ENCODE measurements at places on chromosomes 7 and 10.

DNA sequence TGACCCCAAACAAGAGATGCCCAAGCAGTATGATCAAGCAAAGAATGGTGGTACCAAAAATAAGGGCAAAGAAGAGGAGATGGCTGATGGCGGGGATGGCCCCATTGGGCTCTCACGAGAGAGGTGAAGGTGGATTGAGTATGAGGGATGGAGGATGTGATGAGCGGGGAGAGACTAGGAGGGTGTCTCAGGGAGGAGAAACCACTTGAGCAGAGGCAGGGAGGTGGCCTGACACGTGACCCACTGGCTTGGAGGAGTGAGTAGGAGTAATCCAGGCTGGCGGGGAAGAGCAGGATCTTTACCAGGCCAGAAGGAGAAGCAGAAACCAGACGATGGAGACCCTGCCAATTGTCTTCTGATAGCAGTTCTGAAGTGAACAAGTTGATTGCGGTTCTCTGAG is 33.3 kb upstream of the ATXN7L1 start:
- DNase-seq = no peak

GRCh38 chr10:44786286-44786850 is 124.8 kb upstream of the TMEM72 start:
- no peak for DNase-seq

DNA sequence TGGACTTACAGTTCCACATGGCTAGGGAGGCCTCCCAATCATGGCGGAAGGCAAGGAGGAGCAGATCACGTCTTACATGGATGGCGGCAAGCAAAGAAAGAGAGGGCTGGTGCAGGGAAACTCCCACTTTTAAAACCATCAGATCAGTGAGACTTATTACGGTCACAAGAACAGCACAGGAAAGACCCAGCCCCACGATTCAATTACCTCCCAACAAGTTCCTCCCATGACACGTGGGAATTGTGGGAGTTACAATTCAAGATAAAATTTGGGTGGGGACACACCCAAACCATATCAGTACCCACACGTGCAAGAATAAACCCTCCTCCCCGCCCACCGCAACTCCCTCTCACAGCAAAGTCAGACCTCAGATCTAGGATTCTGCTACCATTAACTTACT is 4.5 kb upstream of the AIFM2 start:
- DNase-seq = no peak

GRCh38 chr10:77849039-77849664 is 77.4 kb downstream of the DLG5 start:
- DNase-seq = no peak

DNA sequence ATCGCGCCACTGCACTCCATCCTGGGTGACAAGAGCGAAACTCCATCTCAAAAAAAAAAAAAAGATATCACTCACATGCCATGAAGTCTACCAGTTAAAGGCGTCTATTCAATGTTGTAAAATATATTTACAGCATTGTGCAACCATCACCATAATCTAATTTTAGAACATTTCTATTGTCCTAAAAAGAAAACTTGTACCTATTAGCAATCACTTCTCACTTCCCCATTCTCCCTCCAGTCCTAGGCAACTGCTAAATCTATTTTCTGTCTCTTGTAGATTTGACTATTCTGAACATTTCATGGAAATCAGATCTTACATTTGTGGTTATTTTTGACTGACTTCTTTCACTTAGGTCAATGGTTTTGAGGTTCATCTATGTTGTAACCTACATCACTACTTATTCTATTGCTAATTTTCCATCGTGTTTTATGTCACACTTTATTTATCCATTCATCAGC is 25.2 kb upstream of the OTUD1 start:
- no peak for DNase-seq

All from CD4-positive, alpha-beta T cell treated with Interferon alpha-2 for 1 hour (primary cell).